ENCODE measurements at places on chromosomes 6 and 20.

- no peak for DNase-seq
These were observed 35.1 kb downstream of the EIF2S2 start for GRCh38 chr20:34076952-34077351.

DNA sequence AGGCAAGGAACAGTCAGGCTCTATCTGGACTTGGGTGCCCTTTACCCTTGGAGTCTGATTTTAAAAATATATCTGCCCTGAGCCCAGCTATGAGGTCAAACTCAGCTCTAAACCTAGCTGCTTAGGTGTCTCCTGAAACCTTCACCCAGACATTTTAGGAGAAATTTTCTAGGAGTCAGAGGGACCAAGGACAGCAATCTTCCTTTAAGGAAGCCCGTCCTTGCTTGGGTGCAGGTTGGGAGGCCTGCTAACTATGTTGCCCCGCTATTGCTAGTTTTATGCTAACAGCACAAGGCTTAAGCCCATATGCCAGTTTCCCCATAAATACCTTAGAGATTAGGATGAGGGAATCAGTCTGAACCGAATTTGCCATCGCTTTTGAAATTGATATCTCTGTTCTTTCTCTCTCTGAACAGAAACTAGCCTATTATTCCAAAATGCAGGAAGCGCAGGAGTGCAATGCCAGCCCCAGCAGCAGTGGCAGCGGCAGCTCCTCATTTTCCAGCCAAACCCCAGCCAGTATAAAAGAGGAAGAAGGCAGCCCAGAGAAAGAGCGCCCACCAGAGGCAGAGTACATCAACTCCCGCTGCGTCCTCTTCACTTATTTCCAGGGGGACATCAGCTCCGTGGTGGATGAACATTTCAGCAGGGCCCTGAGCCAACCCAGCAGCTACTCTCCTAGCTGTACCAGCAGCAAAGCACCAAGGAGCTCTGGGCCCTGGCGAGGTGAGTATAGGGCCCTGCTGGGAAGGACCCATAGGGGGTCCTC, 2.6 kb downstream of the VGLL2 start:
- peak; percentile 59 for DNase-seq

DNA sequence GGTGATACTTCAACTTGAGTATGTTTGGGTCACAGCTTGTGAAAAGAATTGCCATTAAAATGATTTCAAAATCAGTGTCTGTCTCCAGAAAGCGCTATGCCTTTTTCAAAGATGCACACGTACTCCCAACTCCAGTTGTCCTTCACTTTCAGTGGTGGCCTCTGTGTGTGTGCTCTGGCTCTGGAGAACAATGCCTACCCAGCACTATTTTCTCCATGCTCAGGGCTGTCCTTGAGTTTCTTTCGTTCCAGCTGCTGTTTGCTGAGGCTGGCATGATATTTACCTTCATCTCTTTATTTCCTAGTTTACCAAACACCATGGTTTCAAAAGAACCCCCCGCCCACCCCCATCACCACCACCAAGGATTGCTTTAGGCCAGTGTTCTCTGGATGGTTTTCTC, 136.8 kb downstream of the QRSL1 start:
- no peak for DNase-seq

GRCh38 chr20:39855799-39856198, 833.2 kb downstream of the MAFB start:
- DNase-seq: no peak

GRCh38 chr20:2748551-2749342, 51.7 kb downstream of the CPXM1 start:
- peak; percentile 16 for DNase-seq

GRCh38 chr20:44610313-44610962, 28.1 kb downstream of the PKIG start:
- no peak for DNase-seq

DNA sequence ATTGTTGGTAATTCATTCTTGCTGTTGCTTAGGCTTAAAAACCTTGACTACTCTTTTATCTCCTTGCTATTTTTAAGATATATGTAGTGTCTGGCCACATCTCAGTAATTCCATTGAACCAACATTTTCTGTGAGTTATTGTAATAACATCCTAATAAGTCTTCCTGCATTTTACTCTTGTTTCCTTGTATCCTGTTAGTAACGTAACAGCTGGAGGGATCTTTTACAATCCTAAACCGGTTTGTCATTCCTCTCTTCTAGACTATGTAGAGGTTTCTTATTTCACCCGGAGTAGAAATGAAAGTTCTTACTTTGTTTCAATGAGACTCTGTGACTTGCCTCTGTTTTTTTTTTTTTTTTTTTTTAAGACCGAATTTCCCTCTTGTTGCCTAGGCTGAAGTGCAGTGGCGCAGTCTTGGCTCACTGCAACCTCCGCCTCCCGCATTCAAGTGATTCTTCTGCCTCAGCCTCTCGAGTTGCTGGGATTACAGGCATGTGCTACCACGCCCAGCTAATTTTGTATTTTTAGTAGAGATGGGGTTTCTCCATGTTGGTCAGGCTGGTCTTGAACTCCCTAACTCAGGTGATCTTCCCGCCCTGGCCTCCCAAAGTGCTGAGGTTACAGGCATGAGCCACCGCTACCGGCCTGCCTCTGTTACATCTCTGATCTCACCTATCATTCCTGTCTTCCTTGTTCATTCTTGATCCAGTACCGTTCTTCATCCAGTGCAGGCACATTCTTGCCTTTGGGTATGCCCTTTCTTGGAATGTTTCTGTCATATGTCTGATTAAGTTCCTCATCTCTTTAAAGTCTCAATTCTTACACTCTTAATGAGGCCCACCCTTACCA, 44.7 kb downstream of the NCOA3 start:
- DNase-seq: no peak

- DNase-seq: no peak
These were observed 44.5 kb downstream of the MYLIP start for GRCh38 chr6:16173167-16173940.

GRCh38 chr20:5608104-5608441, 142.1 kb upstream of the SHLD1 start:
- no peak for DNase-seq

GRCh38 chr6:81758221-81758620, 5.7 kb upstream of the TENT5A start:
- no peak for DNase-seq

GRCh38 chr6:85113934-85114580, 335.8 kb upstream of the NT5E start:
- DNase-seq: peak; percentile 60

- DNase-seq: peak; percentile 100
These were observed at the start of gene CHMP4B for GRCh38 chr20:33810885-33811775. TSS of gene CHMP4B (plus strand) at chr20:33811348. CDS start at chr20:33811469, 121 bp downstream.

GRCh38 chr6:137550535-137550934, 56.3 kb upstream of the OLIG3 start:
- DNase-seq: no peak

DNA sequence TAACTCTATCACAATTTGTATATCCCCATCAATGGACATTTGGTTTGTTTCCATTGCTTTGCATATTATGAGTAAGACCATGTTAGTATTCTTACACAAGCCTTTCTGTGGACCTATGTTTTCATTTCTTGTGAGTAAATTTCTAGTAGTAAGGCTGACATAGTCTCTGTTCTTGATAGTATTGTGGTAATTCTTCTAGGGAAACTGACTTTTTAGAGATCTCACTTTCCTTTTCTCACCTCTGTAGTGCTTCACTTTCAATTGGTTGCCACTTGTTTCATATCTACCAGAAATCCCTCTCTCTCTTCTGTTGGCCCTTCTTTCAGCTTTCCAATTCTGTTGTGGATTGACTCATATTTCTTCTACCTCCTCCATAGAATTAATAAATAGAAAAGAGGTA, 8.5 kb downstream of the ISM1 start:
- no peak for DNase-seq

- no peak for DNase-seq
These were observed 26.2 kb downstream of the PSMF1 start for GRCh38 chr20:1144401-1145172.

- DNase-seq: peak; percentile 28
These were observed 68.6 kb upstream of the FBXL4 start for GRCh38 chr6:99016355-99016754.

DNA sequence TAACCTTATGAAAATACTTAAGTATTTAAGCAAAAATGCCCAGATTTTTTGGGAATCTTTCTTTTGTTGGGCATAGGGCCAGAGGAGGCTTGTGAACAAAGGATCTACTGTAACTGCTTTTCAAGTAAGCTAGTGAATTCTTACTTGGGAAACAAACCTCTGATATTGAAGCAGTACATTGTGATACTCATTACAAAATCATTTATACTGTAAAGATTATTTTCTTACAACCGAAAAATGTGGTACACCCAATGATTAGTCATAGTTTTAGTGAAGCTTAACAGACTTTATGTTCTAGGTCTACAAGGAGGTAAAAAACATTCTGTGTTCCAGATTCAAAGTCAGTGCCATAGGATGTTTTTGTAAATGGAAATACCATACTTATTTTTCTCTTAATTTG, 272.9 kb upstream of the KCNQ5 start:
- no peak for DNase-seq

- no peak for DNase-seq
These were observed 29.2 kb downstream of the GOPC start for GRCh38 chr6:117573006-117573680.

- DNase-seq: no peak
These were observed 97.2 kb downstream of the TMEM242 start for GRCh38 chr6:157226026-157226625.

- DNase-seq: no peak
These were observed 21.3 kb downstream of the CTNNBL1 start for GRCh38 chr20:37714978-37715672.

GRCh38 chr20:62042025-62042820, 23.5 kb downstream of the TAF4 start:
- DNase-seq: no peak

GRCh38 chr6:158568549-158568948, 8.7 kb downstream of the TMEM181 start:
- no peak for DNase-seq

DNA sequence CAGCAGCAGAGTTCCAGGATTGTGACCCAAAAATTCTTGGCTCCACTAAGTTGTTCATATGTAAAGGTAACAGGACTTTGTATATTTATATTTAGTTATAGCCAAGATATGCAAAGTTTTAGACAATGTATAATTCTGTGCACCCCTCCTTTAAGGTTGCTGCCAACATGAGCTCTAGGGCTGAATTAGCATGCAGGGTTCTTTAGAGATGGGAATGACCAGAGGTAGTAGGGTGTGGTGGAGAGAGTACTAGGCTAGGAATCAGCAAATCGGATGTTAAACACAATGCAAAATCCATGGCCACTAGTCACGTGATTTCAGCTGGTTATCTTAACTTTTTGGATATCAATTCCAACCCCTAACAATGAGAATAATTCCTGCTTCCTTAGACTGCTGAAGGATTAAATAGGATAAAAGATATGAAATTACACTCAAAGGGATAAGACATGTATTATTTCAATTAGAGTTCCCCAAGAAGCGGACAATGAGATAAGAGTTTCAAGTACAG, 260.3 kb upstream of the RNF24 start:
- no peak for DNase-seq

DNA sequence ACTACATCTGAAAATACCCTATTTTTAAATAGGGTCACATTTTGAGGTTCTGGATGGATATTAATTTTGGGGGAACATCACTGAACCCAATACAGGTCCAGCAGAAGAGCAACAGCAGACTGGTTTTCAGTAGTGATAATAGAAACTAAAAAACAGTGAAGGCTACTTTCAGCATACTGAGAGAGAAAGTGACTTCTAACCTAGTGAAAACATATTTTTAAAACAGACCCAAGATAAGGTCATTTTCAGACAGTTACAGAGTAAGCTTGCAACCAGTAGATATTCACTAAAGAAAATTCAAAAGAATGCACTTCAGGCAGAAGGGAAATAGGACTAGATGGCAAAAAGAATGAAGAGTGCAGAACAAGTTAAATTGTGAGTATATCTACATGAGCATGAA, 42.0 kb upstream of the TMEM244 start:
- no peak for DNase-seq

DNA sequence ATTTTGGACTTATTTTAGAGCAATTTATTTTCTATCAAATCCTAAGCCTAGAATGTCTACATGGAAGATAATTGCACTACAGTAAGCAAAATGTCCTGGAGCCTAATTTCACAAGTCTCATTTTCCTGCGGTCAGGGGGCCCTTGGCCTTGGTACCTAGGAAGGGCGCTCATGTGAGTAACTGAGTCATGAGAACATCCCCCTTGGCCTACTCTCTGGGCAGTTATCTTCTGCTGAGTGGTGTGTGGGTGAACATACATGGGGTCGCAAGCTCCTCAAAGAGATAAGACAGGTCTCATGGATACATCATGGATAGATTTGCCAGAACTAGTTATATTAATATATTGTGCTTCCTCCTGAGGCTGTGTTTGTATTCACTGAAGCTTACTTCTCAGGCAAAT, 211.2 kb upstream of the MARCKS start:
- no peak for DNase-seq

DNA sequence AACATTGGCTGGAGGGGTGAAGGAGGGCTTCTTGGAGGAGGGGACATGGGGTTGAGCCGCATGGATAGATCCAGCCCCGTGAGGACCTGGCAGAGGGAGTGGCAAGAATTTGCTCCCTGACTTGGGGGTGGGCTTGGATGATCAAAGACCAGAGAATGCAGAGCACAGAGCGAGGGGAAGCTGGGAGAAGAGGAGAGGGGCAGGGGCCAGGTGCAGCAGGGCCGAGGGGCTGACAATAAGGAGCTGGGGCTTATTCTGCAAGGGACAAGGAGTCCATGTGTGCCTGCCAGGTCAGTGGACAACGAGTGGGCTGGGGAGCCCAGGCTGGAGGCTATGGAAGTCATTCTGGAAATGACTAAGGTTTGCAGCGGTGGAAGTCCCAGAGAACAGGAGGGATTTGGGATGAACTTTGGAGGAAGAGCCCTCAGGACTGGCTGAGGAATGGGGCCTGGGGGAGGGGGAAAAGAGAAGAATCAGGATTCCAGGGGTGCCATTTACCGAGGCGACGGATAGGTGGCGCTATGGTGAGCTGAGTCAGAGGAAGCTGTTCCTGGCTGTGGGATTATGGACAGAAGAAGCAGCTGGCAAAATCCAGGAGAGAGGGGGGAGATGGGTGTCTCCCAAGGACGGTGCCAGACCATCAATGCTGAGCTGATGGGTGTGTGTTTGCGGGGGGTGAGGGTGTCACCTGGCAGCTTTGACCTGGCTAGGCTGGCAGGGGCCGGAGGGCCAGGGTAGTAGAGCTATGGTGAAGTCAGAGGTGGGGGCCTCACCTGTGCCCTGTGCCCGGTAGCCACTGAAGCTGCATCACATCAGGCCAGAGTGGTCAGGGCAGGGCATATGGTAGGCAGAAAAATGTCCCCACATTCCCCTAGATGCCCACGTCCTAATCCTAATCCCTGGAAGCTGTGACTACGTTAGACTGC, 7.8 kb downstream of the KCNG1 start:
- peak; percentile 45 for DNase-seq
